Stimulated activated CD4-positive, alpha-beta T cell treated with anti-CD3 and anti-CD28 coated beads, Interleukin-4, amount 100 ng/mL, for 4 hours (primary cell): ENCODE measurements at places on chromosomes 2 and 18.

GRCh38 chr2:201471732-201472393 is 20.3 kb downstream of the STRADB start:
- DNase-seq: no peak

DNA sequence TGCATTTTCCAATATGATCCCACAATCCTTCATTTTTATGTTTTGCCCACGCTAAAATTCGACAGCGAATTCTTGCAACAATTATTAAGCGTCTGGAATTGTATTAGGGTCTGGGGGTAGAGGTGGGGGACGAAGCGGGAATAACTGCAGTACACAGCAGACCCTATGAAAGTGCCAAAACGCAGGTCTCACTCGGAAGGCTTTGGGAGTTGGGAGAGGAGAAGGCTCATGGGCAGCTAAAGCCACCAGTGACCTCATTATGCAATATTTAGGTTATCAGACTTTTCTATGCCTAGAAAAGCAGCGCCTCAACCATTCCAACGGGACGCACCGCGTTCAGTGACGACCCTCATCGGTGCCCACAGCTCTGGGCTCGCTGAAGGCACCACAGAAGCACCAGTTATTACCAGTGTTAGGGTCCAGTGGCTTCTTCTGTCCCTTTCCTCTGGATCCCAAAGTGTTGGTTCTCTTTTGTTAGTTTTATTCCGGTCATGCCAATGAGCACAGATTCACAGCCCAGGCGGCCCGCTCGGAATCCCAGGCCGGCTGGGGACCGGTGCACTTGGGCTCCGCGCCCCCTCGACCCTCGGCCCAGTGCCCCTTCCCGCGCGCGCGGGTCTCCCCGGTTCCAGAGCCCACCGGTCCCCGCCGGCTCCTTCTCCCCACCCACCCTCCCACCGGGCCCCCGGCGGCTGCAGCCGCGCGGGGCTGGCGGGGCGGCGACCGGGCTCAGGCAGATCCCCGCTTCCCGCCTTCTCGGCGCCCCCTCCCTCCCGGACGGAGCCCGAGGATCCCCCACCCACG is 737 bp upstream of the MAPK4 start:
- no peak for DNase-seq

- no peak for DNase-seq
These were observed 152.7 kb upstream of the MYO3B start for GRCh38 chr2:170025223-170025622.

GRCh38 chr2:28986429-28986828 is 5.3 kb downstream of the TOGARAM2 start:
- no peak for DNase-seq

- no peak for DNase-seq
These were observed 30.3 kb upstream of the B3GNT7 start for GRCh38 chr2:231364961-231365810.

DNA sequence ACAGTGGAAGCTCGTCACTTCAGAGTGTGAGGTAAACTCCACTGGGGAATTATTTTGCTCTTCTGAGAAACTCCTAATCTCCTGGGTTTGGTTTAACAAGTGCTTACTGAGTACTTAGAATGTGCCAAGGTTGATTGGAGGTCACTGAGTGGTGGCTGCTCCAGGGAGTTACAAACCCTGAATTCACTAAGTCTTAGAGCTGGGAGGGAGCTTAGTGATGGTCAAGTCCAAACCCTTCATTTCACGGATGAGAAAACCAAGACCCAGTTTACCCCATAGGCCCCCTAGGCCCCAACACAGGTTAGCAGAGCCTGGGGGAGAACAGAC is 52.0 kb downstream of the SLC4A5 start:
- DNase-seq: no peak

DNA sequence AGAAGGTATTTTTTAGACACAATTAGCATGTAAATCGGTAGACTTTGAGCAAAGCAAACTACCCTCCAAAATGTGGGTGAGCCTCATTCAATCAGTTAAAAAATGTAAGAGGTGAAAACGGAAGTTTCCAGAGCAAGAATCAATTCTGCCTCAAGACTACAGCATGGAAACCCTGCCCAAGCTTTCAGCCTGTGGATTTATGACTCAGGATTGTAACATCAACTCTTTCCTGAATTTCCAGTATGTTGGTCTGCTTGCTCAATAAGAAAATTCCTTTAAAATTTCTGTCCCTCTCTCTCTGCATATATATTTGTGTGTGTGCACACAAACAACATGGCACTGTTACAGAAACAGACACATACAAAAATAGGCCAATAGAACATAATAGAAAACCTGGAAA is 228.6 kb upstream of the DOK6 start:
- no peak for DNase-seq

GRCh38 chr2:25215232-25215631 is 46.9 kb upstream of the POMC start:
- DNase-seq: no peak

GRCh38 chr18:49048396-49049020 is 97.7 kb upstream of the SMAD7 start:
- DNase-seq: no peak

- no peak for DNase-seq
These were observed 15.3 kb upstream of the CREG2 start for GRCh38 chr2:101402630-101403029.

- no peak for DNase-seq
These were observed 485.2 kb downstream of the TRIB2 start for GRCh38 chr2:13201924-13202323.

- no peak for DNase-seq
These were observed 307.1 kb downstream of the STK39 start for GRCh38 chr2:167940346-167940725.

DNA sequence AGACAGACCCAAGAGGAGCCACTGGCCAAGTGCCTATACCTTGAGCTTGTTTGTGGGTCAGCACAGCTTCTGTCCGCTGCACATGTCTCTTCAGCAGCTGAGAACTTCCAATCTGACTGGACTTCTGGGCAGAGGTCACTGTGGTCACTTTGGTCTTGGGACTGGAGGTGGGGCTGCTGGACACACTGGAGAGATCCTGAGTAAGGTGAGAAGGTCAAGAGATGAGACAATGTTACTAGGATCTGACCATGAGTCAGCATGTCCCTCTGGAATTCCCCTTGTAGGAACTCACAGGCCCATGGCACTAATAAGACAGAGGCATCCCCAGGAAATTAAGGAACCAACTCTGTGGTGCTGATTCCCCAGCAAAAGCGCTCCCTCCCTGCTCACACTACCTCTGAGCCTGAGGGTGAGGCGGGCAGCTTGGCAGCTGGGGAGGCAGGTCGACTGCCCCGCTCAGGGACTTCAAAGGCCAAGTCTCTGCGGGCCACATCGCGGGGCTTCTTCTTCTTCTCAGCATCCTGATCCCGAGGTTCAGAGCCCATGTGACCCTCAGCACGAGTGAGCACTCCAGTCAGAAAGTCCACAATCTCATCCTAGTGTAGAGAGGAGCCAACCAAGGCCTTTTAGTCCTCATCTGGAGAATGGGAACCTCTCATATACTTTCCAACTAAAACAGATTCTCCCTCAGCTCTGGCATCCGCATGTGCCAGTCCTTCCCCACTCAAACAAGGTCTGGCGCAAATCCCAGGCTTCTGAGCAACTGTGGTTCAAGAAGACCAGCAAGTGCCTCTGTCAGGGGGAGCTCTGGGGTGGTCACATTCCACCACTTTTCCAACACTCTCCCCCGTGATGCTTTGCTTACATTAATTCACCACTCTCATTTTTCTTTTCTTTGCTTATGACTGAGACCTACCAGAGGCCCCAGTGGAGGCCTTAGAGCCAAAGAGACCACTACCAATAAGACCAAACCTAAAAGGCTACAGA is 29.4 kb downstream of the KANSL3 start:
- DNase-seq: no peak

GRCh38 chr18:35378574-35378896 is 1.4 kb upstream of the ZNF396 start:
- DNase-seq: no peak

GRCh38 chr2:118723394-118723793 is 124.1 kb downstream of the EN1 start:
- no peak for DNase-seq

GRCh38 chr2:120424274-120424796 is 78.4 kb downstream of the INHBB start:
- no peak for DNase-seq

DNA sequence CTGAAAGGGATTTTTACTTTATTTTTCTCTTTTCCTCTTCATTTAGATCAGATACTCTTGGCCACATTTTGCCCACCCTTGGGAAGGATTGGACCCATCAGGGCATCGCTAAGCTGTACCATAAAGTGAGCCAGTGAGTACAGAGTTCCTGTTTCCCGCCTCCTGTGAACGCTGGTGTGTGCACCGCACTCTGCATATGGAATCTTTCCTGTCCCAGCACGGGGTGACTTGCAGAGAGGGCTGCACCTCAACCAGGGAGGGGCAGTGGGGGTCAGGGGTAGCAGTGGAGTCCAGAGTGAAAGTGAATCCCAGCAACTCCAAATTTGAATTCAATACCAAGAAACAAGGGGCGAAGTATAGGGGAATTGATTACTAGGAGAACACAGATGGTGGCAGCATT is 58.6 kb downstream of the LPIN1 start:
- DNase-seq: no peak

DNA sequence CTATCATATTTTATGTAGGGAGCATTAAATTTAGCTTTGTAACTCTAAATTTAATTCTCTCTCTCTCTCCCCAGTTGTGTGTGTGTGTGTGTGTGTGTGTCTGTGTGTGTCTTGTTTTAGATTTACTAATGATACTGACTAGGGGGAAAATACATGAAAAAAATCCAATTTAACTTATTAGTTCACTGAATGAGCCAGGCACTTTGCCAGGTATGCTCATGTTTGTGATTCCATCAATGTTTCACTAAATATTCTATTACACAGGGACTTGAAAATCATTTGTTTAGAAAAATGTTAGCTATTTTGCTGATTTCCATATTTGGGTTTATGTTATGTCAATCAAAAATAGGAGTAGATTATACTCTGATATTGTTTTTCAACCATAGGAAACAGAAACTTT is 203.7 kb upstream of the ZNF804A start:
- DNase-seq: no peak

- no peak for DNase-seq
These were observed 25.2 kb downstream of the IFIH1 start for GRCh38 chr2:162293122-162293786.

GRCh38 chr2:197547163-197547900 is 31.5 kb downstream of the MOB4 start:
- no peak for DNase-seq

DNA sequence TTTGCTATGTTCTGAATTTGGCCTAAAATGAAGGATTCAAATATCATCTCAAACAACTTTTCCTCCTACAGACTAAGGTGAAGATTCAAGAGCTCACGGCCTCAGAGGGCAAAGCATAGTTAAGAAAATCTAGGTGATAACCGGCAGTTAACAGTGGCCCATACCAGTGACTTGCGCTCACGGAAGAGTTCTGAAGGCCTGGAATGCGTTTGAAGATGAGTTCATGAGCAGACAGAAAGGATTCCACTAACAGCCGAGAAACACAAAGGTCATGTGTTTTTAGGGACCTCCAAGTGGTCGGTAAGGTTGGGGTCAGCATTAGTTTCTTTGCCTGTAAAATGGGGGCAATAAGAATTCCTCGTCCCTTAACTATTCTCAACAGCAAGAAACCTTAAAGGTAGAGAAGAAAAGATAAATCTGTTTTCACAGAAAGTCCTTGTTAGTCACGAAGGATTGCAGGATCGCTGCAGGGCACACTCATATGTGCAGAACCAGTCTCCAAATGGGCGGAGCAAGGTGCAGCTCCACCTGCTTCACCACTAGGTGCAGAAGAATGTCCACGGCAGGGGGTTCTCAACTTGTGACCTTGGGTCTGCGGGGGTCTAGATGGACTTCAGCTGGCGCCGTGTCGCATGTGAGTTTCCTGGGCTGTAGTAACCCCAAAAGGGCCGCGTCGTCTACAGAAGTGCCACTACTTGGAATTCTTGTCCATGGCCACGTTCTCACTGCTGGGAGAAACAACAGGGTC is 708 bp upstream of the RPIA start:
- peak; percentile 40 for DNase-seq
